ENCODE measurements at places on chromosomes 3 and 15. TPM values are rescaled to one million over a fixed set of nuclear protein-coding genes. Genes with fewer than 3 reads are reported as not detected.

The SLC12A1 gene
- not detected for total RNA-seq

The ZMYND10 gene
- 5.0 TPM for total RNA-seq

The ADCY5 gene
- total RNA-seq, result not detected

The QRICH1 gene
- total RNA-seq, result 130 TPM

The PARP15 gene
- total RNA-seq, result 36.6 TPM

The PCBP4 gene
- total RNA-seq, result 12.7 TPM

The POU1F1 gene
- not detected for total RNA-seq

The SPRED1 gene
- 0.79 TPM for total RNA-seq

The KNG1 gene
- not detected for total RNA-seq

The HTD2 gene
- 8.1 TPM for total RNA-seq

The UBA7 gene
- total RNA-seq, result 187 TPM

The EPB42 gene
- total RNA-seq, result not detected

The C3orf20 gene
- total RNA-seq, result 0.11 TPM

The CYP8B1 gene
- not detected for total RNA-seq

The NRG4 gene
- not detected for total RNA-seq

The PCOLCE2 gene
- total RNA-seq, result not detected

The DUOX2 gene
- total RNA-seq, result not detected

The CKMT1A gene
- total RNA-seq, result not detected

The EIF5A2 gene
- total RNA-seq, result 10.8 TPM

The CHRNB4 gene
- total RNA-seq, result not detected

The TRH gene
- not detected for total RNA-seq

The GRK7 gene
- total RNA-seq, result not detected

The PRSS50 gene
- not detected for total RNA-seq

The IVD gene
- total RNA-seq, result 77.7 TPM

The GPR160 gene
- 5.0 TPM for total RNA-seq

The GAP43 gene
- not detected for total RNA-seq

The SLC22A13 gene
- 1.0 TPM for total RNA-seq

The MCF2L2 gene
- total RNA-seq, result 7.5 TPM

The PPP1R14D gene
- not detected for total RNA-seq

The SLITRK3 gene
- total RNA-seq, result not detected

The P2RY1 gene
- 0.37 TPM for total RNA-seq

The COPG1 gene
- 140 TPM for total RNA-seq

The ITGA11 gene
- 0.18 TPM for total RNA-seq

The ATP13A5 gene
- not detected for total RNA-seq

The PLA2G4E gene
- total RNA-seq, result not detected

The IGSF10 gene
- total RNA-seq, result not detected

The THAP10 gene
- not detected for total RNA-seq

The CLEC3B gene
- total RNA-seq, result 0.29 TPM

The PEX5L gene
- not detected for total RNA-seq

The C3orf80 gene
- not detected for total RNA-seq

The GUCA1C gene
- total RNA-seq, result not detected

The FBXW12 gene
- total RNA-seq, result not detected
